ENCODE measurements at places on chromosomes 7 and 10.

DNA sequence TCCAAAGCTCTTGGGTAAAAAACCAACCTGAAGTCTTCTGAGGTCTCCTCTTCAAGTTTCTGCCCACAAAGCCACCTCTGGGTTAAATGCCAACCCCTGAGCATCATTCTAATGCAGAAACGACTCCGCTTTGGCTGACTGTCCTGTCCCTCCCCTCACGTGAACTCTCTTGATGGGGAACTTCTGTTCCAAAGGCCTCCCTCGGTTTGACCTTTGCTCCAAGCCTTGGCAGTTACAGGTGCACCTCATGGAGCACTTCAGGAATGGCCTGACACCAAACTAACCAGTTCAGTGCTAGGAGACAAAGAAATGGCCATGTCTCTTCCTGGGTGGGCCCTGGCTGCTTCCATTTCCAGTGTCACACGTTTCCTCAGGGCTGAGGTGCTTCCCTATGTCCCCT, 20.0 kb downstream of the CAMK2G start:
- no peak for DNase-seq

DNA sequence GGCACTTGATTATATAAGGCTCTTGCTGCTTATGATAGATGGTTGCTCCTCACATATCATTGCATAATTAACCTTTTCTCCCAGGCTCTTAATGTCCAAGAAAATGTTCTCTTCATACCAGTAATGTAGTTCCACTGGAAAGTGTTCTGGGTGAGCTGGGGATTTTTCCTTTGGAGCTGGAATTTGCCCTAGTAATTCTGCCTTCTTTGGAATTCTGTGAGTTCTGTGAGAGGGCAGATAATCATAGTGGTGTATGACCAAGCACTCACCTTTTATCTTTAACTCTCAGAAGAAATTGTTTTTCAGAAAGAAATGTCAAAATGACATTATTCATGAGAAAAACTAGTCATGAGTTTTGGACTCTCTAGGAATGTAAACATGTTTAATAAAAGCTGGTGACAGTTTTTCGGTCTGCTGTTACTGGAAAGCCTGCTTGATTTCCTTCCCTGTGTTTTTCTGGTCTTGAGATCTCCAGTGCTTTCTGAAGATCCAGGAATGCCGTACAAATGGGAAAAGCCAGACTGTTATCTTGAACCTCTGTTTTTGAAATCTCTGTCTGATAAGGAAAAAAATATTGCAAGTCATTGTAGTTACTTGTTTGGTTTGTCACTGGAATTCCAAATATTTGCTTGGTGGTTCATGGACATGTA, 148.3 kb upstream of the PRPS1L1 start:
- DNase-seq = no peak

DNA sequence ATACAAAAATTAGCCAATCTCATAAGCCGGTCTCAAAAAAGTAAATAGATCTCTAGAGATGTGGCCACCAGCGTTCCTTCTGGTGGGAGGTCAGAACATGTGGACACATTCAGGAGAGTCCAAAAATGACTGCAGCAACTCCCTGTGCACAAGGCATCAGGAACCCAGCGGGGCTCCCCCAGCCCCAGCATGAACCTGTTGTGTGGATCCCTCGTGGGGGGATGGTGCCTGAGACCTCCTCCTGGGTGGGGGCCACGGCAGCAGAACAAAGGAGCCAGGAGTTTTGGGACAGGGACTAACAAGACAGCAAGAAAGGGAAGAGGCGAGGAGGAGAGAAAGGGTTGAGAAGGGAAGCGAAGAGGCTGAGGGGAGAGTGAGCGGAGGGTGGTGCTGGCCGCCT, 121.8 kb downstream of the WDR37 start:
- DNase-seq = no peak

DNA sequence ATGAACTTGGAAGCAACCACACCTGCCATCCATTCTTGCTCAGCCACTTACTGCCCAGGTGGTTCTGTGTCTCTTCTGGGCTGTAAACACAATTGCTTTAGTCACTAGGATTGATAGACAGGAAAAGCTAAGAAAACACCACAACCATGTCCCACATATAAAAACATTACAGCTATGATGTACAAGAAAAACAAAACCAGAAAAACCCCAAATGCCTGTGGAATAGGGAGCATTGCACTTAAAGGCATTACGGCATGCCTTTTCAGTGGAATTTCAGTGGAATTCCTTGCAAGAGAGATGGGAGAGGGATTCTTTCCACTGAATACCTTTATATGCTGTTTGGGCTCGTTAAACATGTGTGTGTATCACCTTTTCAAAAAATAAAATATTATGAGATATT, 44.2 kb upstream of the GPR26 start:
- no peak for DNase-seq

DNA sequence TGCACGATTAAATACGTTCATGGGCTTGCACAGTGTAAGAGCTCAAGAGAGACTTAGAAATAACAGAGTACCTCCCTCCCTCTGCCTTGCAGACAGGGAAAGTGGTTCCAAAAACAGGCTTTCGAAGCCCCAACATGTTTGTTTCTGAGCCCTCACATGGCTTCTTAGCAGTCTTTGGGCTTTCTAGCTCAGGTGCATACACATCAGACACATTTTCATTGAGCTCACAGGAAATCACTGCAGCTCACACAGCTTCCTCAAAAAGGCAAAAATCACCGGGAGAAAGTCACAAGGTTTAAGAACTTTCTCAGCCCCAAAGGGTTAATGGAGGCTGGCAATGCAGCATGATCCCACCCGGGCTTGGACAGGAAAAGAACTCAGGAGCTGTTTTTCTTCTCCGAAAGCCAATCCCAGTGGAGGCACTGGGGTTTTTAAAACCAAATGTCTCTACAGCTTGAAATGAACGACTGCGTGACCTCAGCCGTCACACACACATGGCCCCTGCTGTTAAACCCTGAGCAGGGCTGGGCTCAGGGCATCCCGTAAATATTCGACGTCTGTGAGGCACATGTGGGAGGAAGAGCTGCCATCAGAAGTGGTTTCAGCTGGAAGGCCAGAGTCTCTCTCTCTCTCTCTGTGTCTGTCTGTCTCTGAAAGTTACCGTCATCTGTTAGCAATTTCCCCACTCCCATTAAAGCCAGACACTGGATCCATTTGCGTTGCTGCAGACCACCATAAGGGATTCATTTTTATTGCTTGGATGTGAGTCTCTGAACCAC, 69.7 kb downstream of the CALML3 start:
- no peak for DNase-seq

DNA sequence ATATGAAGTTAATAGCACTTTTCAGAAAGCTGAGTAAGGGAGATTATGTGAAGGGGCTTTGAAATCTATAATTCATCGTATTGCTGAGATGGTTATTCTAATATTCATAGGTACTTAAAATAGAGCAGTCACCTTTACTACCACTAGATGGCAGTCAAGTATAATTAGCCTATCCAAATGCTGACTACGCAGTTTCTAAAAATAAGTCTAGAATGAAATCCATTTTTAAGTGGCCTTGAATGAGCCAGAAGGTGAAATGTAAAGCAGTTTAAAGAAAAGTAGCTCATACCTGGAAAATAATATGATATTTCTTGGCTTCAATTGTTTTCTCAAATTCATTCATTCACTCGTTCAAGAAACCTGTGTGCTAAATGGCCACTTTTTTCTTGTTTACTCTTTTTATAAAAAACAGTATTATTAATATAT, 1277.1 kb downstream of the GATA3 start:
- no peak for DNase-seq

DNA sequence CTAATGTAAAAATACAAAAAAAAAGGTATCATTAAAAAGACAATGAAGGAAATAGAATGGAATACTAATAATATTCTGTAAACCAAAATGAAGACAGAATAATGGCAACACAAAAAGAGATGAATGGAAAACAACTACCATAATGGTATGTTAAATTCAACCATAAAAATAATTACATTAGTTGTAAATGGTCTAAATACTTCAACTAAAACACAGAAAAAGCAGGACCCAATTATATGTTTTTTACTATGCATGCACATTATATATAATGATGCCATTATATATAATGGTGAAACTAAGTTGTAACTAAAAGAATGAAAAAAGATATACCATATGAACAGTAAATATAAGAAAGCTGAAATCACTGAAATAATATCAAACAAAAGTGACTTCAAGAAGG, 76.5 kb downstream of the CUBN start:
- no peak for DNase-seq

DNA sequence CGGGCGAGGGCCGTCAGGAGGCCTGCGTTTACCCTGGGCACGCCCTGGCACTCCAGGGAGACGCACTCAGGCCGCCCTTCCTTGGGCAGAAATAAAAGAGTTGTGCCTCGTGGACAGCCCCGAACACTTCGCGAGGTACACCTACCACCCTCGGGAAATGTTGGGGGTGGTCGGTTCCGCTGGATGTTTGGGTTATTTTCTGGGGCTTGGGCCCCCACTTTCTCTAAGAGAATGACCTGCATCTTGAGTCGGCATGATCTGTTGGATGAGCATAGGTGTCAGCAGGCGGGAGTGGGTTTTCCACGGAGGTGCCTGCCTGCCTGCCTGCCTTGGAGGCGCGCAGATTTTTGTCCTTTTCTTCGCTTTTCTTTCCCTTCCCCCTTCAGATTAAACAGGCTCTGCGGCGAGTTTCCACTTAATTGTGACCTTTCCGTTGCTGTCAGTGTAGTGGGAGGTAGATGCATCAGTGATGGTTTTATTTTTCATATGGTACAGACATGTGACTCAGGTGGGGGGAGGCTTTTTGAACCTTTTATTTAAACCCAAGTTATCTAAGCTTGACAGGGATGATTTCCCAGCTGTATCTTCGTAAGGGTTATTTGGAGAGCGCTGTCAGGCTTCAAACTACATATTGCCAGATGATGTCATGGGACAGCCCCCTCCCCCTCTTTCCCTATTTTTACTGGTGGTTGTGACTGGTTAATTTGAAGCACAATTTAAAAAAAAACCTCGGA, 661 bp downstream of the HECTD2 start:
- DNase-seq = no peak

DNA sequence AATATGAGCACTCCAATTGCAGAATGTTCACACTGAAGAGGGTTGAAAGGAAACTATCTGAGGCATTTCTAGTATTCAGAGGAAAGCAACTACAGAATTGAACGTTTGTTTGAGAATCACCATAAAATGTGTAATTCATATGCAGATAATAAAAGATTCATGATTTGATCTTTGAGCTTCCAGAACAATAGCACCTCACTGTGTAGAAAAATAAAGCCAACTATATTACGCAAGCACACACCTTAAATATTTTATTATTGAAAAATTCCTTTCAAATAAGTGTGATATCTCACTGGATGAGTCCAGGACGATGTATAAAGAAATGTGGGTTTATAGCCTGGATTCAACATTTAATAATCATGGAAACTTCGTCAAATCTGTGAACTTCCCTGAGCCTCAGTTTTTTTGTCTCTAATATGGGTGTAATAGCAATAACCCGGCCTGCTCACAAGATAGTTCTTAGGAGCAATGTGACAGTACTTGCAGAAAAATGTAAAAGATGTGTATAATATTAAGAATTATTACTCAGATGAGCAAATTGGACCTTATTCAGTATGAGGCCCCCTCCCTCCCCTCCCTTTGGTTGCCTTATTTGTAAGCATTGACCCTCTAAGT, 11.5 kb upstream of the CAV2 start:
- no peak for DNase-seq

DNA sequence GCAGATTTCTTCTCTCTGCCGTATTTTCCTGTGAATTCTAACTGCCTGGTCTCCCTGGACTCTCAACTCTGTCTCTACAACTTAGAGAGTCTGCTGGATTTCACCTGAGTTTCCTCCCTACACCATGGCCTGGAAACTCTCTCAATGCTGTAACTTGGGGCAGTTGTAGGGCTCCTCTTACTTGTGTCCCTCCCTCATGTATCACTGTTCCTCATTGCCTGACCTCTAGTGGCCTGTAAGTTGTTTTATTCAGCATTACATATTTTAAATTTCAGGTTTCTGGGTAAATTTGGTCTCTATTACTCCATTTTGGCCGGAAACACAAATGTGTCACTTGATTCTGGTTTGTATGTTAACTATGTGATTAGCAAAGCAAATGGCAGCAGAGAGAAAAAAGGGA, 70.9 kb downstream of the DYNC1I1 start:
- no peak for DNase-seq

DNA sequence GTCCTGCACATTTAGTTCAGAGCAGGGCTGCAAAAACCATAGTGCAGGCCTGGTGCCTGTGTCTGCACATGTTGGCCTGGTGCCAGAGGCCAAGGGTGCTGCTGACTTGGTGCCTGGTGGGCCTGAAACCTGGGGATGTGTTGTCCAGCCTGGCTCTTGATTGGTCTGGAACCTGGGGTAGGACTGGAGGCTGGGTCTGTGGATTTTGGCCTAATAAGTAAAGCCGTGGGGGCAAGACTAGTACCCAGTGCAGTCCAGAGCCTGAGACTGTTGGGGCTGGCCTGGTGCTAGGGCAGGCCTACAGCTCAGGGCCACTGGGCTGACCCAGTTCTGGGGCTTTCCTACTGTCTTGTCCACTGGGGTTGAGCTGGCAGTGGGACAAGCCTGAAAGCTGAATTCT, 817.9 kb downstream of the DNAJB9 start:
- no peak for DNase-seq

GRCh38 chr7:86914551-86914950, 144.9 kb downstream of the ELAPOR2 start:
- DNase-seq = no peak

GRCh38 chr10:9222917-9223316, 1168.4 kb downstream of the GATA3 start:
- no peak for DNase-seq

DNA sequence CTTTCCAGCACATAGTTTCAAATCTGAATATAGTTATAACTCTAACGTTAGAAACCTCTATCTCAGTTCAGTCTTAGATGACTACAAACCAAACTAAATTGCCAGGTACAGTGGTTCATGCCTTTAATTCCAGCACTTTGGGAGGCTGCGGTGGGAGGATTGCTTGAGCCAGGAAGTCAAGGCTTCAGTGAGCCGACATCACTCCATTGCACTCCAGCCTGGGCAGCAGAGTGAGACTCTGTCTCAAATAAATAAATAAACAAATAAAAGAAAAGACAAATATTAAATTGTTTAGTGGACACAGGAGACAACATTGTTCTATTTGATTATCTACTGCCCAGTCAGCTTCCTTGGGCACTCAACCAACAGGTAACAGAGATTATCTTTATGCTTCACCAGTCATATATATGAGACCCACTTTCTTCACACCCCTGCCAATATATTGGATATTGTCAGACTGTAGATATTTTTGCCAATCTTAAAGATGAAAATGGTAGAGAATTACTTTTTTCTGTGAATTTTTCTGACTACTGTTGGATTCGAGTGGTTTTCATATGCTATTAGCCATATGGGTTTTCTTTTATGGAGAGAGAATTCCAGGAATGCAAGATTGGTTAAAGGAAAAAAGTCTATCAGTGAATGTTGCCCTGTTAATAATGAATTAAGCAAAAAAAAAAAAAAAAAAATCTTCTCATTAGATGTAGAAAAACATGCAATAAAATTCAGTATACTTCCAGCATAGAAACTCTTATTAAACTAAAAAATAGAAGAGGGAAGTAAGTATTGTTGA, 16.0 kb downstream of the HDAC9 start:
- DNase-seq = no peak

DNA sequence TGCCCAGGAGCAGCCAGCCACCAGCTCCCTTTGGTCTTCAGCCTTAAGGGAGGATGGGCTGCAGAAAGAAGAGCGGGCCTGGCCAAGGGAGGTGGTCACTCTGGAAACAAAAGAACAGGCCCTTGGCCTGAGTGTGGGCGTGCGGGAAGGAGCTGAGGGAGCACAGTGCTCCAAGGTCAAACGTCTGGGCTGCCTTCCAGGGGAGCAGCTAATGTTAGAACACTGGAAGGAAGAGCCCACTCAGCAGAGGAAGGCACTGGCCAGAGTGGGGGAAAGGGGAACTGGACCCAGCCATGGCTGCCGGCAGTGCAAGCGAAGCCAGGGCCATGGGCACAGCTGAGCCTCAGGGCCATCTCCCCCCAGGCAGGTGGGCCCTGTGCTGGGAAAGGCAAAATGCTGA, 42.7 kb downstream of the FAM53B start:
- DNase-seq = no peak
